ENCODE measurements at places on chromosomes 7 and 10.

DNA sequence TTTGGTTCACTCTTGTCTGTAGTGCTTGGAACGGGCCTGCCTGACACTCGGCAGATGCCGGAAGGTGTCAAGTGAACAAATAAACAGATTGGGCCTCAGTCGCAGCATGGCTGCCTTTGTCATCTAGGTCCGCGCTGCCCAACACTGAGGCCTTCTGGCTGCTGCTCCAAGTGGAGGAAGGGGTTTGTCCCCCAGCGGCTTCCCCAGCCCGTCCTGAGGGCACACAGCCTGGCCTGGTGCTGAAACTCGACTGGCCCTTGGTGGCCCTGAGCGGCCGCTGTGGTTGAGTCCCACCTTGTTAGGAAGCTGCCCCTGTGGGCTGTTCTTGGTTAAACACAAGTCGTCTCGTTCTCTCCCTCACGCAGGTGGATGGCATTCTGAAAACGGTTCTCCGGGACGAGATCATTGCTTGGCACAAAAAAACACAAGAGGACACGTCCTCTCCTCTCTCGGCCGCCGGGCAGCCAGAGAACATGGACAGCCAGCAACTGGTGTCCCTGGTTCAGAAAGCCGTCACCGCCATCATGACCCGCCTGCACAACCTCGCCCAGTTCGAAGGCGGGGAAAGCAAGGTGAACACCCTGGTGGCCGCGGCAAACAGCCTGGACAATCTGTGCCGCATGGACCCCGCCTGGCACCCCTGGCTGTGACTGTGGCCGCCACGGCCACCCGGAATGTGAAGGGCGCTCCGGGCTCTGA, 132.1 kb downstream of the SMURF1 start:
- DNase-seq = no peak

DNA sequence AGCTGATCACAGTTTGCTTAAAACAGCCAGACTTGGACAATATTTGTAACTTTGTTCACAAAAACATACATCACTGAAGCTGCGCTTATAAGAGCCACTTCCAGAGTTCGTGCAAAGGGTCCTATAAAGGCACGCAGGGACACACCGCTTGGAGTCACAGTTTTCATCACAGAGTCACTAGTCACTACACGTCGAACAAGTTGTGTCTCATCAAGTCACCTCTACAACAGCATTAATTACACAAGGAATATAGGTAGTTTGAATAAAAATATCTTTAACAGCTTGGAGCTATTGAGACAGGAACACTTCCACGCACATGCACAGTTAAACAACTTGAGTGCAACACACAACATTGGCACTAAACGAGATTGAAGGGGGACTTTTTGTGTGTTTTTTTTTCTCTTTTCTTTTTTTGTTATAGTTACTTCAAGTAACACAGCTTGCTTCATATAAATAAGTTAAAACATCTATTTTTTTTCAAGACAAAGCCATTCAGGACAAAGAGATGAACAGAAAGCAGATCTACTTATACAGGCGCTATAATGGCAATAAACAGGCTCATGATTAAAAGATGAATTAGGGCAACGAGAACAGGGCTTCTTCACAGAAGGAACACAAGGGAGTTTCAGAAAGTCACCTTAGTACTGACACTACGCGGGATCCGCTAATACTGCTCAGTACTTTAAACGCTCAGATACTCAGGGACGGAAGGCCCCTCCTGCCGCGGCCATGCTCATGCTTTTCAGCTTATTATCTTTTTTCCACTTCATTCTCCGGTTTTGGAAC, 2.2 kb downstream of the HOXA5 start:
- DNase-seq = peak; percentile 32

GRCh38 chr10:72375585-72375984, 20.9 kb upstream of the DNAJB12 start:
- peak; percentile 26 for DNase-seq

DNA sequence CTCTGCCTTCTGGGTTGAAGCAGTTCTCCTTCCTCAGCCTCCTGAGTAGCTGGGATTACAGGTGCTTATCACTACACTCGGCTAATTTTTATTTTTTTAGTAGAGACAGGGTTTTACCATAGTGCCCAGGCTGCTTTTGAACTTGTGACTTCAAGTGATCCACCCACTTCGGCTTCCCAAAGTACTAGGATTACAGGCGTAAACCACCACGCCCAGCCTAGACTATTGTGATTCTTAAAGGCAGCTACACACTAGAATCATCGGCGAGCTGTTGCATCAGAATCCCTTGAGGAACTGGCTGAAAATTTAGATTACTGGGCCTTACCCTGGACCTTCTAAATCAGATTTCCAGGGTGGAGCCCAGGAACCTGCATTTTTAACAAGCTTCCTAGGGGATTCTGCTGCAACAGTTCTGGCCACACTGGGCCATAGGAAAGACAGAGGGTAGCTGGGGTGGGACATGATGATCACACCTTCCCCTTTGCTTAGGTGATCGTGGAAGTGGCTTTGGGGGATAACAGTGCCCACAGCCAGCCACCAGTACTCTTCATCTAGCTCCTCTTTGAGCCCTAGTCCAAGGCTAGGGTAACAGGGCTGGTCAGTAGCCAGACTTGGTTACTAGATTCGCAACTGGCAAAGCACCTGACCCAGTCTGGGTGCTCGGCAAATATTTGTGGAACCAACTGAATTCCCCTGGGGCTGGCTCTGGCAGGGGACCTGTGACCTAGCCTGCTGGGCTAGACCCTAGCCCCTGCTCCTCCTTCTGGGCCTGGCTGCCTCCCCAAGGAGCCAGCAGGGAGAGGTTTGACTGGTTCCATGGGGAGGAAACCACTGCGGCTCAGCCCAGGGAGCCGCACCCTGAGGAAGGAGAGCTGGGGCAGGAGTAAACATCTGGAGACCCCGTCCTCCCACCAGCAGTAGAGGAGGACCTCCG, 67.1 kb upstream of the DUSP5 start:
- no peak for DNase-seq

DNA sequence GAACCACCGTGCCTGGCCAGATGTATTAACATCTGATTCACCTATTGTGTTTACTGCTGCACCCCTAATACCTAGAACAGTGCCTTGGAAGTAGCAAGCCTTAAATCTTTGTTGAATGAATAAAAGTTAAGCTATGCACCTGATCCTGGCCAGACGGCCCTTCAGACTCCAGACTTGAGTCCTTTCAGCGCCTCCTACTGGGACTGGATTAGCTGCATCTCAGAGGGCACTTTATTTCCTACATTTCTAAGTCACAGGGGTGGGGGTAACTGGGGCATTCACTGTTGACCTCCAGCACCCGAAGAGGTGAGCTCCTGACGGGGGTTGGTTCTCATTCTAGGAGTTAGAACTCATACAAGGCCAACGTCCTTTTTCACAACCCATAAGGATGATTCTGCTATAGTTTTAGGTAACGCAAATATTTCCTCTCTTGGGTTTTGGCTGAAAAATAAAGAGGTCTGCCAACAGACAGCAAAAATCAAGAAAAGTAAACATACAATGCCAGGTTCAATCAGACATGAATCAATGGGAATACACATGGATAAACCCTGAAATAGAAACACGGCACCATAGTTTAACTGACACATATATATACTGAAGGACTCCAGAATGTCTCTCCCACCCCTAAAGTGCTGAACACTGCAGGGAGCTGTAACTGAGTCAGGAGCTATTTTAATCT, 48.0 kb upstream of the DLG5 start:
- peak; percentile 23 for DNase-seq

DNA sequence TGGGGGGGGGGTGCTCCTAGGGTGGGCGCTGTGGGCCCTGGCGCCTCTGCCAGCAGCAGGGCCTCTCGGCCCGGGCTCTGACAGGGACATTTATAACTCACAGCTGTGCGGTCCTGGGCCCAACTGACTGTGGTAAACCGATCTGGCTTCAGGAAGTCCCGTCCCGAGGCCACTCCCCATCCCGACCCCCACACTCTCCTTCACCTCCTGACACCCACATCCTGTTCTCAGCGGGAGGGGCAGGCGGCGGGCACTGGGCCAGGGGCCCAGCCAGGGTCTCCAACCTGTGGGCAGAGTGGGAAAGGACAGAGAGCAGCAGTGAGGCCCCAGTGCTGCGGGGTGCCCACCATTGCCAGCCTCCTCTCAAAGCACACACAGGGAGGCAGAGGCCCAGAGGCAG, 69.1 kb downstream of the ZMIZ1 start:
- no peak for DNase-seq

DNA sequence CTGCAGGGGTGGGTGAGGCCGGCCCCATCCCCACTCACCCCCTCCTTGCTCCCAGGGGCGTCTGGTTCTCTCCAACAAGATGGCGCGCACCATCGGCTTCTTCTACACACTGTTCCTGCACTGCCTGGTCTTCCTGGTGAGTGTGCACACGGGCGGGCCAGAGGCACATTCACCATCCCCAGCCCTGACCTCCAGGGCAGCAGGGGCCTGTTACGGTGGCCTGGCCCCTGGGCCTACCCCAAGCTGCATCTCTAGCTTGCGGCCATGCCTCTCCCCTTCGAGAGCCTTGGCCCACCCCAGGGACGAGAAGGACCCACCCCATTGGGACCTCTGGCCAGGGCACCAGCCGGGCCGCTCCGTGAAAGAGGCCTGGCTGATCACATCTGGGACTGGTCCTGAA, 4.9 kb upstream of the SH2B2 start:
- no peak for DNase-seq

- no peak for DNase-seq
Observed at GRCh38 chr7:148609045-148609725, 18.6 kb downstream of the C7orf33 start.

- DNase-seq = peak; percentile 23
Observed at GRCh38 chr10:10975647-10976046, 42.0 kb upstream of the CELF2 start.

- no peak for DNase-seq
Observed at GRCh38 chr7:69295977-69296376, 302.3 kb upstream of the AUTS2 start.

- no peak for DNase-seq
Observed at GRCh38 chr10:2414039-2414438, 653.3 kb upstream of the PFKP start.

DNA sequence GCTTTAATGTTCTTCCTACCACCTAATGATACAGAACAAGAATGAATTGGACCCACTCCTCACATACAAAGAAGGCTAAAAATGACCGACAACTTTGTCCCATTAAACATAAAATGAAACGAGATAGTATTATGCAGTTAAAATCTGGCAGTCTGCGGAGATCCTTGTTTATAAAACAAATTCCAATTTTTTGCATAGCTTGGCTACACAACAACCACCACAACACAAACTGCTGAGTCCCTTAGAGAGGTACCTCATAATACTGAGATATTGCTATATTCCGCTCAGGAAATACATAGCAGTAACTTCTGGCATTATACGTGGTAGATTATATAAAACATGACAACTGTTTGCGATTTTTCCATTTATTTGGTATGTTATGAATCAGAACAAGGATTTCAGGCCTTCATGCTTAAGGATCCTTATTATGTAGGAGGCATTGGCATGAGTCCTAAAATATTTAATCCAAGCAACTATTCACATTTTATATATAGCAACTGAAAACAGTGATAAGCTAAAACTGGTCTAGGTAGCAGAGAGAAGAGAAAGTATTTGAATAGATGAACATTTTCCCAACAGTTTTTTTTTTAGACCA, 96.0 kb downstream of the ANK3 start:
- DNase-seq = no peak

DNA sequence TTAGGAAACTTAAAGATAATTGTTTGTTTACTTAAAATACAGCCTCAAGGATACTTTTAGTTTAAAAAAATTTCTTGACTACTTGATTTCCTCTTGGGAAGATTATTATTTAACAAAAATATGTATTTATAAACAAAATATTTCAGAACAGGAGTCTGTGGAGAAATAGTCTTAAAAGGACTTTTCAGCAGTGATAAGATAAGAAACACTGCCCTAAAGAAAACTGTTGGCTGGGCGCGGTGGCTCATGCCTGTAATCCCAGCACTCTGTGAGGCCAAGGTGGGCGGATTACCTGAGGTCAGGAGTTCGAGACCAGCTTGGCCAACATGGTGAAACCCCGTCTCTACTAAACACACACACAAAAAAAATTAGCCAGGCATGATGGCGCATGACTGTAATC, 22.6 kb upstream of the HERPUD2 start:
- no peak for DNase-seq

GRCh38 chr7:49775949-49776443, 2.6 kb downstream of the VWC2 start:
- no peak for DNase-seq

GRCh38 chr10:120650705-120651399, 193.8 kb downstream of the PLPP4 start:
- DNase-seq = no peak

- DNase-seq = no peak
Observed at GRCh38 chr10:123575105-123575504, 91.0 kb upstream of the GPR26 start.

DNA sequence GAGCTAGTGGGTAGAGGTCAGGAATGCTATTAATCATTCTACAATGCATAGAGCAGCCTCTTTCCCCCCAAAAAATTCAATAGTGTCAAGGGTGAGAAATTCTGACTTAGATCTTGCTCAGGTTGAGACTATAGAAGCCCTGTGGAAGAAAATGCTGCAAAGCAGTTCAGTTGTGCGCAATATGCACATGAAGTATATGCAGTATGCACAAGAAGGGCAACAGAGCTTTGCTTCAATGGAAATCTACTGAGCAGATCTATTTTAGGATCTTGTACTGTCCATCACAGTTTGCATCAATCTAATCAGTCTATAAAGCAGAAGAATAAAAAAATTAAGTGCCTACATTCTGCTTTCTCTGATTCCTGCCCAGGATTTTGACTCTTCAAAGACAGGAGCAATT, 225.8 kb upstream of the STEAP1 start:
- DNase-seq = no peak

GRCh38 chr10:125015356-125015944, 73.5 kb downstream of the ZRANB1 start:
- no peak for DNase-seq

- no peak for DNase-seq
Observed at GRCh38 chr7:19056305-19056704, 61.1 kb downstream of the TWIST1 start.

GRCh38 chr7:2412587-2413201, 9.3 kb downstream of the CHST12 start:
- DNase-seq = no peak

DNA sequence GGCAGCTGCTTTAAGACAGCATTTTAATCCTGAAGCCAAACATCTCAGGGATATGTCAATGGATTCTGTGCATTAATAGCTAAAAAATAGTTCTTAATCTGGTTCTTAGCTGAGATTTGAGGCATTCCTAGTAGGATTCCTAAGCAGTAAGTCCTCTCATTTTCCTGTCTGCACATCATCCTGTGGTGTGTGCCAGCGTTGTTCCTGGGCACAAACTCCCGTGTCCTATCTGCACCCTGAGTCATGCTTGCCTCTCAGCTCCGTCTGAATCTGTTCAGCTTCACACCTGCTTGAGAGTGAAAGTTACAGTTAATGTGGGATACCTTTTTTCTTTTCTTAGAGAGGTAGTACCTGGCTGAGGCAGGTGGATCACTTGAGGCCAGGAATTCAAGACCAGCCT, 19.5 kb downstream of the BAG3 start:
- no peak for DNase-seq

DNA sequence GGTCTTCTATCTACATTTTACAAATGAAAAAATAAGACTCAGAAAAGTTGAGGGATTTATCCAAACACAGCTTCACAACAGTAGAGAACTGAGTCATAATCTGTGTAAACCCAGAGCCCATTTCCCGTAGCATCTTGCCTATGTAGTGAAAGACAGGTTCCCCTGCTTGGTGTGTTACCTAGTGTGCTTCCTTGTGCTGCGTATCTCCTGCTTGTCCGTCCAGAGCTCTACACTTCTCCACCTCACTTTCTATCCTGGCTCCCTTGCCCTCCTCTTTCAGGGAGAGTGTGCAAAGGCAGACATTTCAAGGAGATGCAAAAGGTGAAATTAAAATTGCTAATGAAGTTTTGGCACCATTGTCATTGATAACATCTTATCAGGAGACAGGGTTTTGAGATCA, 1.4 kb upstream of the ASNS start:
- DNase-seq = no peak

All from RKO (cell line).